B cell (primary cell): ENCODE measurements at places on chromosomes 1 and 21. TPM values are rescaled to one million over a fixed set of nuclear protein-coding genes. Genes with fewer than 3 reads are reported as not detected.
A peak's percentile ranks its signal among the peaks of the same experiment; 100 is the strongest.

Gene AADACL3
- total RNA-seq = not detected in 2 replicates

Gene ATP6V1G3
- total RNA-seq = not detected in 2 replicates

Gene OR6K3
- not detected in 2 replicates for total RNA-seq

Gene TNNI3K
- 0.52 TPM in 1 of 2 replicates, not detected in the other for total RNA-seq

Gene CSMD2
- not detected in 2 replicates for total RNA-seq

Gene ARMH1
- total RNA-seq = 10.2 and 11.4 TPM in 2 replicates

Gene KCNH1
- total RNA-seq = not detected in 2 replicates

Gene RGS7
- total RNA-seq = 0.15 TPM in 1 of 2 replicates, not detected in the other

Gene FAM163A
- total RNA-seq = not detected in 2 replicates

Gene ARTN
- 0.53 and 0.64 TPM in 2 replicates for total RNA-seq

- H3K27me3 ChIP-seq = no peaks in the 10 kb centered on the region
- no peak overlapping the region for H3K4me3 ChIP-seq
- no peaks in the 10 kb centered on the region for H3K36me3 ChIP-seq
- no peak overlapping the region for H3K27ac ChIP-seq
- peaks cover 7% of the 10 kb centered on the region for H3K4me1 ChIP-seq
Measured at GRCh38 chr1:221992427-221992826, 250.5 kb upstream of the DUSP10 start.

DNA sequence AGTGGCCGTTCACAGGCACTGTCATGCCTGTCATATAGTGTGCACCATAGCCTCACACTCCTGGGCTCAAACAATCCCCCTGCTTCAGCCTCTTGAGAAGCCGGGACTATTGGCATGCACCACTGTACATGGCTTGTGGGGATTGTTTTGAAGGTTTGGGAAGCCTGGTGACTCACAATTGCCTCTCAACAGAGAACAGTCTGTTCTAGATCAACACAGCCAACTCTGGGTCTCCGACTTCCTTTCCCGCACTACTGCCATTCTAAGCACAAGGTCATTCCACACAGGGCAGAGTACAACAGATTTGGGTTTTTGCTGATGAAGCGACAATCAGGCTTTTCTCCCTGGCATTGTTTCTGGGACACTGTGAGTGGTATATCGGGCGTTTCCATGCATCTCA is 15.5 kb upstream of the AHCTF1 start:
- H3K36me3 ChIP-seq = no peaks in the 10 kb centered on the region
- H3K4me1 ChIP-seq = peaks cover 6% of the 10 kb centered on the region
- DNase-seq = no peak
- H3K27ac ChIP-seq = no peak overlapping the region

DNA sequence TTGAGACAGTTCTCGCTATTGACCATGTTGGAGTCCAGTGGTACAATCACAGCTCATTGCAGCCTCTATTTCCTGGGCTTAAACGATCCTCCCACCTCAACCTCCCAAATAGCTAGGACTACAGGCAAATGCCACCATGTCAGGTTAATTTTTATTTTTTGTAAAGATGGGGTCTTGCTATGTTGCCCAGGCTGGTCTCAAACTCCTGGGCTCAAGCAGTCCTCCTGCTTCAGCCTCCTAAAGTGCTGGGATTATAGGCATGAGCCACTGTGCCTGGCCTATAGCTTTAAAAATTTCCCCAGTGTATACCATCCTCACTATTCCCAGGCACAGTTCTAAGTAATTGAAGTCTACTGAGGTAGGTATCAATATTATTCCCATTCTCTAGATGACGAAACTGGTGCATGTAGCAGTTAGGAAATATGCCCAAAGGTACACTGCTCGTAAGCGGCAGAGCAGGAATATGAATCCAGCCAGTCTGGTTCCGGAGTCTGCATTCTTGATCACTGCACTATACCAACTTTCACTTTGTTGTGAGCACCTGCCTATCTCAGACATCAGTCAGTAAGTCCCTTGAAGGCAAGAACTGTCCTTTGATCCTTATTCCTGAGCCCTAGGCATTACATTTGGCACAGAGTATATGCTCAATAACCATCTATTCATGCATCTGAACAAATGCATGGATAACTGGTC is 11.5 kb upstream of the SRP9 start:
- H3K4me1 ChIP-seq = peaks cover 8% of the 10 kb centered on the region
- no peak overlapping the region for H3K27ac ChIP-seq
- DNase-seq = no peak
- H3K36me3 ChIP-seq = no peaks in the 10 kb centered on the region
- H3K27me3 ChIP-seq = no peaks in the 10 kb centered on the region

- no peak for DNase-seq
- peak overlapping the region; percentile 87 for H3K4me3 ChIP-seq
- no peaks in the 10 kb centered on the region for H3K36me3 ChIP-seq
- H3K27ac ChIP-seq = peak overlapping the region; percentile 56
Measured at GRCh38 chr1:84689514-84690396, 506 bp downstream of the SSX2IP start.

DNA sequence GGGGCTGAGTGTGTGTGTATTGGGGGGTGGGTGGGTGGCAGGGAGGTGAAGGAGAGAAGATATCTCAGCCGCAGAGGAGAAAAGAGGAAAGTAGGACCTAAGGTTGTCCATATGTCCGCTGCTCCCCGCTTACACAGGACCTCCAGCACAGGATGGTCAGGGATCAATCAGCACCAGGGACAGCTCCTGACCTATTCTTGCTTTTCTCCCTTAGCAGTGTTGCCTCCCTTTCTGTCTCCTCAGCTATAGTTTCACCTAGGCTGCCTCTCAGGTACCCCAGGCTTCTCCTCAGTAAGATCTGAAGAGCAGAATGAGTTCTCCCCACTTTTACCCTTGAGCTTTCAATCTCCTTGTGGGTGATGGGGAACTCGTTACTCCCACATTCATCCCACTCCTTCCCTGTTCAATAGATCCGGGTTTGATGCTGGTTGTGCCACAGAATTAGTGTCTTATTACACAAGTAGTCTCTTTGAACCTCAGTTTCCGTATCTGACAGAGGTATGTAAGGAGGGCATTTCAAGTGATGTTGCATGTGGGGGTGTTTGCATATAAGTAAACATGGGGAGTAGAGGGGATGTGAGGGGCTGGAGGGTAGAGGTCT is 1.4 kb upstream of the DPH2 start:
- no peak for DNase-seq
- no peaks in the 10 kb centered on the region for H3K27me3 ChIP-seq
- H3K36me3 ChIP-seq = peaks cover 10% of the 10 kb centered on the region
- no peak overlapping the region for H3K27ac ChIP-seq

- no peaks in the 10 kb centered on the region for H3K4me1 ChIP-seq
- H3K27me3 ChIP-seq = no peaks in the 10 kb centered on the region
- peaks cover 40% of the 10 kb centered on the region for H3K36me3 ChIP-seq
- DNase-seq = no peak
- no peak overlapping the region for H3K4me3 ChIP-seq
Measured at GRCh38 chr1:74717626-74718025, 15.2 kb downstream of the CRYZ start.

DNA sequence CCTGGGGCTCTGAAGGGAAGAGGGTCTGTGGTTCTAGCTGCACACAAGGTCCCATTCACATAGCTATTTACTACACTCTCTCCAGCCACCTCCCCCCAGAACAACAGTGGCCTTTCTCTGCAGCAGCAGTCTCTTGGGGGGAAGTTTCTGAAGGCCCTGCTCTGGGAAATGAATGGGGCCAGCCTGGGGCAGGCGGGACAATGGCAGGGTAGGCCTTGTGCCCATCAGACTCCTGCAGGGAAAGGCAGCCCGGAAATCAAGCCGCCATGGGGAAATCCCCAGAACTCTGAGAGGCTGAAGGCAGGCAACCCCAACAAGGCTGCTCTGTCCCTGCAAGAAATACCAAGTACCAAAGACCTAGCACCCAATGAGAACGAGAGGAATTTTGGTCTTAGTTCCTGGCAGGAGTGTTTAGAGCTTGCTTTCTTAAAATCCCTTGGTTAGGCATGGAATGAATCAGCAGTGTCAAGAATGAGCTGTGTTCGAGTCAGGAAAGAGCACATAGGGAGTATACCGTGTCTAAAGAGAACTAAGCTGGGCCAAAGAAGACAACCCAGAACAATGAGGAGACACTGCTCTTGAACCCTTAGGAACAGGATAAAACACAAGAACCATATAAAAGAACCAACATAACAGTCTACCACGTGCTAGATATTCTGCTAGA is 11.3 kb downstream of the ARHGEF11 start:
- no peaks in the 10 kb centered on the region for H3K27me3 ChIP-seq
- no peaks in the 10 kb centered on the region for H3K4me1 ChIP-seq
- H3K4me3 ChIP-seq = no peak overlapping the region
- no peaks in the 10 kb centered on the region for H3K36me3 ChIP-seq
- H3K27ac ChIP-seq = no peak overlapping the region

DNA sequence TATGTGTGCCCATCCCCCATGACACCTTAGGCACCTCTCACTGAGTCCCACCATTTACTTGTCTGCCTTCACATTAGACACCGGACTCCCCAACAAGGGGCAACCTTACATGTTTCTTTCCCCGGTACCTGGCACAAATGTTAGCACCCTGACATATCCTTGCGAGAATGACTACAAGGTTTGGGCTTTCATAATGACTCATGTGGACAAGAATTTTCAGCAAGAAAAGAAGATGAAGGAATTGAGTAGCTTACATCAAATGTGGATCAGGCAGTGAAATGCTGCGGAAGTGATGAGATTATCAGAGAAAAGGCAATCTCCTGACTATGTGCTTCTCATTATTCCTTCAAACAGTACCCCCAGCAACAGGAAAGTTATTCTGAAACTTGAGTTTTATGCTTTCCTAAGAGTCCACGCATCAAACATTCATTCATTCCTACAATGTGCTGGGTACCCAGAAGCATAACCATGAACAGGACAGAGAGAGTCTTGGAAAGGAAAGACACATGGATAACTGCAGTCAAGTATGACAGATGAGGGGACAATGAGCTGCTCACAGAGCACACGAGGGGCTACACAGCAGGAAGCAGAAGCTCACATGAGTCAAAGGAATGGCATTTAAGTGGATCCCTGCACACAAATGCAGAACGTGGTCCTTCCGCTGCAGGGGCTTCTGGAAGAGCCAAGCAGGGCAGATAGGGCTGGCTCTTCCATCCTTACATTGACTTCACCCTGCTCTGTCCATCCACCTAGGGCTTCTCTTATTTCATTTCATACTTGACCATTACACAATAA is 112.1 kb downstream of the PCNX2 start:
- no peaks in the 10 kb centered on the region for H3K27me3 ChIP-seq
- H3K36me3 ChIP-seq = no peaks in the 10 kb centered on the region
- no peak overlapping the region for H3K4me3 ChIP-seq
- H3K27ac ChIP-seq = no peak overlapping the region
- no peak for DNase-seq
- H3K4me1 ChIP-seq = no peaks in the 10 kb centered on the region

DNA sequence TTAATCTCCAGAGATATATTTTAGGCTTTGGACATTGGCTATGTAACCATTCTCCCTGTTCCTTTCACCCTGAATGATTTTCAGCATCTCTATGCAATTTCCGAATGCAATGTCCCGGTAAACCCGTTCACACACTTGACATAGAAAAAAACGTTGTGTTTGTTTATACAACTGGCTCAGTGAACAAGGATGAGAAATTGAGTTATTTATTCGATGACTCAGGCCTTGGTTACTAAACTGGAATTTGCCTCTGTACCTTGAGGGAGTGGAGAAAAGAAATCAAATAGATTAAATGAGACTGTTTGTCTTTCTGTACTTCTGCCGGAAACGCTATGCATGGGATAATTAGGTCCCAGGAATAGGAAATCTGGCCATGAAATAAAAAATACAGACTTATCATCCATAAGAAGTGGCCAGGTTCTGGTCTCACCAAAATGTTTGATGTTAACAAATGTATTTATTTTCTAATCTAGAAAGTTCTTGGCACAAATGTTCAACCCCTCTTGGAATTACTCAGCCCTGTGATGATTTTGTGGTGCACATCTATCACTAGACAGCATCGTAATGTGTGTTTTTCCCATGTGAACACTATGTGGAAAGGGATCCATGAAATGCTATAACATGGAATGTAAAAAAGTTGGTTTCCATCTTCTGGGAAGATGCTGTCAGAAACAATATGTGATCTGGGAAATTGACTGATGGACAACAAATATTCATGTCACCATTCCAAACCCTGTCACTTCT is 253.9 kb downstream of the DUSP10 start:
- no peaks in the 10 kb centered on the region for H3K36me3 ChIP-seq
- H3K27me3 ChIP-seq = no peaks in the 10 kb centered on the region
- H3K4me3 ChIP-seq = no peak overlapping the region
- no peak for DNase-seq
- H3K27ac ChIP-seq = no peak overlapping the region
- H3K4me1 ChIP-seq = no peaks in the 10 kb centered on the region

DNA sequence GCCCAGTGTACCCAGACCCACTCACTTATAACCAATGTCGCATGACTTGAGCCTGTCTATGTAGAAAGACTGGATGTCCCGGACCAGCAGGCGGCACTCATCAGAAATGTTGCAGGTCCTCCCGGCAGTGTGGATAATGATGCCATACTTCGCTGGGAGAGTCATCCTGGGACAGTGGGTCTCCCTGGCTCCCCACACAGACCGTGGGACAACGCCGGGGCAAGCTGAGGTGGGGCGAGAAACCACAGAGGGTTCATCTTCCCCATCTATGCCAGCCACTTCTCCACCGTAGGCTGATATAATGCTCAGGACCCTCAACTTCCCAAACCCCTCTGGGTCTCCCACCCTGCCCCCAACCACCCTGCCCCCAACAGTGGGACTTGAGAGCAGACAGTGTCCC is 8.3 kb downstream of the PGLYRP4 start:
- no peaks in the 10 kb centered on the region for H3K36me3 ChIP-seq
- H3K4me3 ChIP-seq = no peak overlapping the region
- H3K27ac ChIP-seq = no peak overlapping the region
- no peak for DNase-seq
- H3K4me1 ChIP-seq = peaks cover 1% of the 10 kb centered on the region

DNA sequence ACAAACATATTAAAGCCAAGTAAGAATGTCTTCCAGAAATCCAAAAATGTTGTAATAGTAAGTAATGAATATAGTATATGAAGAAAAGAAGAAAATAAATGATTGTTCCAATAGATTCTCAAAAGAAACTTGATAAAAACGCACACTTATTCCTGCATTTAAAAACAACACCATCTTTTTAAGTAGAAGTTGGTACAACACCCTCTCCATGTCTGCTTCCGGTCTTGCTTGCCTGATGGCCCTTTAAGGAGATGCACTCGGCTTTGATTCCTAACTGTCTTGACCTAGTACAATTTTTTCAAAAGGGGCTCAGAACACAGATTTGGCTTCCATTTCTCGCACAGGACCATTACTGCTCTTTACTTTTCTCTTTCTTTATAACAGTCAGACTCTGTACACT is 9.0 kb downstream of the CLCA1 start:
- no peaks in the 10 kb centered on the region for H3K27me3 ChIP-seq
- H3K36me3 ChIP-seq = no peaks in the 10 kb centered on the region
- no peak for DNase-seq
- H3K4me1 ChIP-seq = no peaks in the 10 kb centered on the region
- H3K27ac ChIP-seq = no peak overlapping the region

- H3K27ac ChIP-seq = no peak overlapping the region
- no peaks in the 10 kb centered on the region for H3K27me3 ChIP-seq
- H3K4me1 ChIP-seq = no peaks in the 10 kb centered on the region
Measured at GRCh38 chr21:16492892-16493291, 763.1 kb downstream of the USP25 start.

- DNase-seq = peak; percentile 6
- H3K27me3 ChIP-seq = no peaks in the 10 kb centered on the region
- no peak overlapping the region for H3K27ac ChIP-seq
- H3K36me3 ChIP-seq = no peaks in the 10 kb centered on the region
Measured at GRCh38 chr1:86650065-86650464, 54.3 kb upstream of the SH3GLB1 start.
